Activated naive CD4-positive, alpha-beta T cell treated with anti-CD3 and anti-CD28 coated beads for 36 hours (primary cell): ENCODE measurements at places on chromosomes 5 and 9. TPM values are rescaled to one million over a fixed set of nuclear protein-coding genes. Genes with fewer than 3 reads are reported as not detected.

- no peak for DNase-seq
These were observed 88.6 kb downstream of the ZFAND5 start for GRCh38 chr9:72276429-72276828.

GRCh38 chr9:20506099-20506900, 116.0 kb downstream of the MLLT3 start:
- DNase-seq = no peak

DNA sequence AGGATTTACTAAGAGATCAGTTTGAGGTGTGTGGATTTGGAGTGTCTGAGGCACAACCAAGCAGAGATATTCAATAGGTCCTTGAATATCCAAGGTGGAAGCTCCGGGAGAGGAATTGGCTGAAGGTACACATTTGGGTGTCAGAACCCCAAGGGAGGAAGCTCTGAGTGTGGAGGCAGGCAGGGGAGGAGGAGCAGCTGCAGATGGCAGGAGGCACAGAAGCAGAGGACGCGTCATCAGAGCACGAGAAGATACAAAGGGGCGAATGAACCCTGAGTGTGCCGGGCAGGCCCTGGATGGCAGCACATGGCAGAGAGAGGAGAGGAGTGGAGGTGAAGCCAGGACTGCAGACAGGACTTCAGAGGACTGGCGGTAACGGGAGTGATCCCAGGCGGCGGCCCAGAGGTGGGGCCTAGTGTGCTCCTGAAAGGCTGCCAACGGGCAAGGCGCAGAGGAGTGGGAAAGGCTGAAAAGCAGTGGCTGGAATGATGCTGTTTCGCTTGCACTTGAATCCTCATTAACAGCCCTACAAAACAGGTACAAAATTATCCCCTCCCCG, 179.8 kb downstream of the FANCC start:
- DNase-seq = no peak

Gene PDLIM4
- not detected for total RNA-seq

Gene SPACA9
- 2.9 TPM for total RNA-seq
